ENCODE measurements at places on chromosomes 6 and 20.

- DNase-seq, result no peak
Observed at GRCh38 chr20:64065974-64066343, 3.0 kb downstream of the TCEA2 start.

DNA sequence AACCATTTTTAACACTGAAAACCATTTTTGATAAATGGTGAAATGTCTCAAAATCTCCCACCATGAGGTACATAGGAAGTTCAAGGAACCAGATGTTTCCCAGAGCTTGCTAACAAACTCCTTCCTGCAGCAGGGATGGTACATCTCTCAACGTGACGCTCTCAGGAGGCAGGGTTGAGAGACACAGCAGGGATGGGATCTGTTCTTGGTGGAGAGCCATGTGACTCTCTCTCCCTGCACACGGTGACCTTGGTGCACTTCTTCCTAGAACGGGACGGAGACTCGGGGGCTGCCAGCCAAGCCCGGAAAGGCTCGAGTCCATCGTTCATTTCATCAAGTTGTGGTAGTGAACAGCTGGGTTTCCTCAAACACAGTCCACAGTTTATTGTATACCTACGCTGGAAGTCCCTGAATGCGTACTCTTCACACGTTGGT, 94.2 kb downstream of the FAM50B start:
- DNase-seq, result no peak

GRCh38 chr20:63736893-63737694, 630 bp downstream of the LIME1 start:
- DNase-seq, result no peak

GRCh38 chr6:96015518-96016333, at the start of gene FUT9:
Gene FUT9 (plus strand): TSS chr6:96015974. CDS start chr6:96203156, 187,182 bp downstream.
- no peak for DNase-seq

GRCh38 chr6:145147981-145148749, 587.2 kb downstream of the EPM2A start:
- no peak for DNase-seq

DNA sequence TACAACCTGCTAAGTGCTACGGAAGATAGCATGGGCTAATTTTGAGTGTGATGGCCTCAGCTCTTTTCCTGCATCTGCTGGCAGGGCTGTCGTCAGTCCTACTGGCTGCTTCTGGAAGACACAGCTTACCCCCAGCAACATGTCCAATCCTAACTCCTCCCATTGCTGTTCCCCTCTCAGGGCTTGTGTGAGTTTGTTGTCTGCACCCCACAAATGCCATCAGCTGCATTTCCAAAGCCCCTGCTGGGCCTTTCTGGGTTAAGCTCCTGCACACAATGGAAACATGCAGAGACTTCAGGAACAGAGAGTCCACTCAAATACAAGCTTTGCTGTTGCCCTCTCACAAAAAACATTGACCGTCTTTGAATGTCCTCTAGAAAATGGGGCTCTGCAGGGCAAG, 84.7 kb downstream of the RNF182 start:
- DNase-seq, result no peak

DNA sequence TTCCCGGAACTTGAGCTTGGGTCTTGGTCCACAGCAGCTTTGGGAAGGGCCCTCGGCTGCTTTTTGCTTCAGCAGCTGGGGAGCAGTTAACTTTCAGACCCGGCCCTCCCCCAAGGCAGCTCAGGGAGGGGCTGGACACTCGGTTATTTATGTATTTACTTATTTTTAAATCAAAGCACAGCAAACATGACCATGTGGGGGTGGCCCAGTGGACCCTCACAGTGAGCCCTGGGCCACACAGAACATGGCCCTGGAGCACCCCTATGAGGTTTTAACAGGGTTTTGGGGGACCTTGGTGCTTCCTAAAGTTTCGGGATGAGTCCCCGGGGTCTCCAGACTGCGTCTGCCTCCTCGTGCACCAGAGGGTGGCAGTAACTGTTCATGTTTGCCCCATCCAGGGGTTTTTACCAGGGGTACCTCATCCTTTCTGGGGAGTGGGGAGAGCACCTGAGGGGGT, 26.6 kb upstream of the NPBWR2 start:
- DNase-seq, result no peak

GRCh38 chr20:49503176-49503575, 20.7 kb upstream of the KCNB1 start:
- no peak for DNase-seq

GRCh38 chr6:42860036-42860435, 19.4 kb upstream of the RPL7L1 start:
- no peak for DNase-seq

DNA sequence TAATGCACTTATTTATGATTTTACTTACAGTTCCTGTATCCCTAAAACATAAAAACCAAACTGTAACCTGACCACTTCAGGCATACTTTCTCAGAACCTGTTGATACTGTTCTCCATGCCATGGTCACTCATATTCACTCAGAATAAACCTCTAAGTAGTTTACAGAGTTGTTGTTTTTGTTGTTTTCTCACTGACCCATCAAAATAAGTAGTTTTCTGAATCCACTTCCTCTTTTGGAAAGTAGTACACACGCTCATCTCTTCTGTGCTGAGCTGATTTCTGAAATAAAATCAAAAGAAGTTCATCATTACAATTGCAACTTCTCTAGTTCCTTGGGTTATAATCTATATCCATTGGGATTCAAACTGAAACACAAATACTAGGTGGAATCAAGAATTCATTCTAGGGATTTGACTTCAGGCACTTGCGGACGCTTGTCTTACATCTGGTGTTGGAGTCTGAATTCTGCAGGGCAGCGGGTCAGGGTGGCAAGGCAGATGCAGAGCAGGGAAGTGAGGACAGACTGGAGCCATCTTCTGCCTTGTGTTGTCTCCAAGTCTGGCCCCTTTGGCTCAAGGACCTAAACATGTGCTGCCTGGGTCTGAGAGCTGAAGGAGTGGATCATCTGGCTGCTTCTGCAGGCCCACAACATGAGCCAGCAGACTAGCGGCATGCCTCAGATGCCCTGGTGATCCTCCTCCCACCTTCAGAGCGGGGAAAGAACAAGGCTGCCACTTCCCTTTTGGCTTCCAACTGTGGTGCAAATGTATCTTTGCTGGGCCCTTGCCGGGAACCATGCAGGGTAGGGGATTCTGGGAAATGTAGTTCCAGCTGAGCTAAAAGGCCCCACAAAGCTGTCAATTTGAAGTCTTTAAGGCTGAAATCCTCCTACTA, 167.9 kb upstream of the MYLIP start:
- no peak for DNase-seq

- DNase-seq, result no peak
Observed at GRCh38 chr6:130903602-130904001, 76.4 kb downstream of the SMLR1 start.

- DNase-seq, result no peak
Observed at GRCh38 chr6:169215201-169215681, 38.4 kb downstream of the THBS2 start.

GRCh38 chr6:6330407-6330806, 9.9 kb upstream of the F13A1 start:
- no peak for DNase-seq

- DNase-seq, result no peak
Observed at GRCh38 chr20:64151633-64152530, 12.4 kb upstream of the MYT1 start.

GRCh38 chr6:39881851-39882530, 52.3 kb downstream of the MOCS1 start:
- DNase-seq, result peak; percentile 92

- DNase-seq, result no peak
Observed at GRCh38 chr20:50464026-50464724, 46.0 kb upstream of the PTPN1 start.

DNA sequence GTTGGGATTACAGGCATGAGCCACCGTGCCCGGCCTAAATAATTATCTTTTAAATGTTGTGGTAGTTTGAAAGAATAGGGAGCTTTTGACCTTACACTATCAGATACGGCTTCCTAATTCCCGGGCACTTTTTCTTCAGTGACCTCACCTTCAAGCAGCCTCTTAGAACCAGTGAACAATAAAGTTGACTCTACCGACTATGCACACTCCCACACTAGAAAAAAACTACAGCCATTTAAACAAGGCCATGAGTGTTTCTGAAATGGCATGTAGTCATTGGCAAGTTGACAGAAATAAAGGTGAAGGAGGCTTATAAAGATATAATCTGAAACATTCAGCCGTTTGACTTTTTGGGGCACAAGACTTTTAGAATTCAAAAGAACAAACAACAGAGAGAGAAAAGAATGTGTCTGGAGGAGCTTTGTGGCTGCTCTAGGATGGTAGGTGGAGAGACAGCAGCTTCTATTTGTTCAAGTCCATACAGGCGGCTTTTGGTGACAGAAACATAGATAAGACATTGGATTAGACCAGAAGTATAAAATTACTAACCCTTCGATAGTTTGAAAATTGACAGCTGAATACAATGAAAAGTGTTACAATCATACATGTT, 75.2 kb downstream of the GJA1 start:
- DNase-seq, result no peak

DNA sequence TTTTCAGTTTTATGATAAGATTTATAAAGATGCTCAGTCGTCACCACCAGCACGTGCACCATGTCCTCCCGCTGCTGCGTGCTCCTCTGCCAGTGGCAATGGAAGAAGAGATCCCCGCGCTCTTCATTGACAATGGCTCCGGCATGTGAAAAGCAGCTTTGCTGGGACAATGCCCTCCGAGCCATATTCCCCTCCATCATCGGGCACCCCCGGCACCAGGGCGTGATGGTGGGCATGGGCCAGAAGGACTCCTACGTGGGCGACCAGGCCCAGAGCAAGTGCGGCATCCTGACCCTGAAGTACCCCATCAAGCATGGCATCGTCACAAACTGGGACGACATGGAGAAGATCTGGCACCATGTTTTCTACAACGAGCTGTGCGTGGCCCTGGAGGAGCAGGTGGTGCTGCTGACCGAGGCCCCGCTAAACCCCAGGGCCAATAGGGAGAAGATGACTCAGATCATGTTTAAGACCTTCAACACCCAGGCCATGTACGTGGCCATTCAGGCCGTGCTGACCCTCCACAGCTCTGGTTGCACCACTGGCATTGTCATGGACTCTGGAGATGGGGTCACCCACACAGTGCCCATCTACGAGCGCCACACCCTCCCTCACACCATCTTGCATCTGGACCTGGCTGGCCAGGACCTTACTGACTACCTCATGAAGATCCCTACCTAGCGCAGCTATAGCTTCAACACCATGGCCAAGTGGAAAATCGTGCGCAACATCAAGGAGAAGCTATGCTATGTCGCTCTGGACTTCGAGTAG, 34.3 kb upstream of the ENPP5 start:
- no peak for DNase-seq

DNA sequence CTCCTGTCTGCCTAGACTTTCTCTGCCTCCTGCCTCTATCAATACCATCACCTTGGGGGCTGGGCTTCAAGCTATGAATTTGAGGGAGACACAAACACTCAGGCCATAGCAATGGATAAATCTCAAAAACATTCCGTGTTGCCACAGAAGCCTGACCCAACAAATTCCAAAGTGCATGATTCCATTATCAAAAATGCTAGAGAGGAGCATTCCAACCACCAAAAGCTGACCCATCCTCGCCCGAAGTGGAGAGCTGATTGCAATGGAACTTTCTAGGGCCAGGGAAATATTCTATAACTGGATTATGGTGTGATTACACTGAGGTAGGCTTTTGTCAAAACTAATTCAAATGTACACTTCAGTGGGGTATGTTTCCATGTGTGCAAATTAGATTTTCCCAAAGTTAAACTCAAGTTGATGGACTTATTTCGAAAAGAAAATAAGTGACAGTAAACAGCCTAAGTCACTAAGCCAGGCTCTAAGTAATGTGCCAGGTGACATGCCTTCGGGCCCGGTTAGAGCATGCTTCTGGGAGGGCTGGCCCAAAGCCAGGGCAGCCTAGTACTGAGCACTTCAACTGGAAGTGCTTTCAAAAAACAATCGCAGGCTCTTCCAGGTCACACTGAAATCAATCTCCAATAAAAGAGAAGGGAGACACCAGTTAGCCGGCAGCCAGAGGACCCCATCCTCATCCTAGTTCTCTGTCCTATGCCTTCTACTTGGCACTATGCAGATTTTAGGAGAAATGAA, 142.3 kb downstream of the TBXT start:
- peak; percentile 88 for DNase-seq

DNA sequence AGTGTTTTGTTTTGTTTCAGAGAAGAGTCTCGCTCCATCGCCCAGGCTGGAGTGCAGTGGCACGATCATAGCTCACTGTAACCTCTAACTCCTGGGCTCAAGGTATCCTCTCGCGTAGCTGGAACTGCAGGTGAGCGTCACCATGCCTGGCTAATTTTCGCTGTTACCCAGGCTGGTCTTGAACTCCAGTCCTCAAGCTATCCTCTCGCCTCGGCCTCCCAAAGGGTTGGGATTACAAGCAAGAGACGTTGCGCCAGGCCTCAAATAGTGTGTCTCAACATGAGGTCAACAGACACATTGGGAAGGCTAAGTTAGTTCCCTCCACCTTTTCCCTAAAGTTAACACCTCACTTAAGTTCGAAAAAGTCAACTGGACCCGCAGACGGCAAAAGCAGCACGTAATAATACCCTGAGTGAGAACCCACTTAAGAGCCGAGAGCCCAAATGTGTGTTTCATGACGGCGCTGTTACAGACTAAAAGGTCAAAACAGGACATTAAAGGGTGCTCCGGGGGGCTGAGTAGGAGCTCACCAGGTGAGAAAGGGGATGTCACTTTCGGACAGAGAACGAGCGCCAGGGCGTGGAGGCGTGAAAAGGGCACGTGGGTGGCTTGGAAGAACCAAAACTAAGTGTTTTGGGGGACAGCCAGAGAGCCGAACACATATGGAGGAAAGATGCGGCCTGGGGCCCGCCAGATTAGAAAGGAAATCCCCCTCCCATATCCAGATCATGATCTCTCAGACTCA, 499 bp downstream of the TTI1 start:
- DNase-seq, result no peak

DNA sequence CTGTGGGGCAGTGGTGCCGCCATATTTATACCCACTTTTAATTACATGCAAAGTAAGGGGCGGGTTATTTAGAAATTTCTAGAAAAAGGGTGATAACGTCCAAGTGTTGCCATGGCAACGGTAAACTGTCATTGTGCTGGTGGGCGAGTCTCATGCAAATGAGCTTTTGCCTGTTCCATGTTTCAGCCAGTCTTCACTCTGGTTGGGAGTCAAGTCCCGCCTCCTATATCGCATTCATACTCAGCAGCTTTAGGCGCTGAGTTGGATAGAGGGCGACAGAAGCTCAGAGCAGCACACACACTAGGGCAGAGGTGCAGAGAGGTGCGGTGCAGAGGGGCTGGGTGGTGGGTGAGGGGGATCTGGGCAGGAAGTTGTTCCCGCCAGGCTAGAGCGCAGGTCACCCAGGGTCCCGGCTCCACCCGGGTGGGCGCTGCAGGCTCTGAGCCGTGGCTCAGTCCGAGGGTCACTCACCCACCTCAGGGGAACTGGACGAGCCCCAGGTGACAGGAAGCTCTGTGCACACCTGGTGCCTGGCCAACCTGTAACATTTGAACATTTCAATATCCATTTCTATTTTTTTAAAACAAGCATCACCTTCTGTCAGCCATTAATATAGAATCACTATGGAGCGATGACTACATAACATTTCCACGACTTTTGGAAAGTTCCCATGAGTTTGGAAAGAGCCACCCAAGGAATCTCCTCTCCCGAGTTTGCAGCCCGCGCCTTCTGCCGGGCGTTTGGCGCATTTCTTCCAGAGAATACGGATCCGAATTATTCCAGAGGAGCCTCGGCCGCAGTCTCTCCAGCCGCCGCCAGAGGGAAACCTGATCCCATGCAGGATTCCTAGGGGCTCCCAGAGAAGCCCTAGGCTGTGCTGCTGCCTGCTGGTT, 89.1 kb upstream of the PHACTR3 start:
- DNase-seq, result peak; percentile 33
